Mesenteric fat pad (tissue), 1 donor: ENCODE measurements at places on chromosomes 5 and 9. TPM values are rescaled to one million over a fixed set of nuclear protein-coding genes. Genes with fewer than 3 reads are reported as not detected.
A peak's percentile ranks its signal among the peaks of the same experiment; 100 is the strongest.

Gene RGS7BP
- 0.93 TPM for total RNA-seq

- DNase-seq, result no peak
Observed at GRCh38 chr9:130667120-130667435, 2.7 kb downstream of the PRDM12 start.

GRCh38 chr9:35696520-35697215, 6.9 kb upstream of the TPM2 start:
- no peak for DNase-seq

Gene CRHBP
- total RNA-seq, result 4.9 TPM

DNA sequence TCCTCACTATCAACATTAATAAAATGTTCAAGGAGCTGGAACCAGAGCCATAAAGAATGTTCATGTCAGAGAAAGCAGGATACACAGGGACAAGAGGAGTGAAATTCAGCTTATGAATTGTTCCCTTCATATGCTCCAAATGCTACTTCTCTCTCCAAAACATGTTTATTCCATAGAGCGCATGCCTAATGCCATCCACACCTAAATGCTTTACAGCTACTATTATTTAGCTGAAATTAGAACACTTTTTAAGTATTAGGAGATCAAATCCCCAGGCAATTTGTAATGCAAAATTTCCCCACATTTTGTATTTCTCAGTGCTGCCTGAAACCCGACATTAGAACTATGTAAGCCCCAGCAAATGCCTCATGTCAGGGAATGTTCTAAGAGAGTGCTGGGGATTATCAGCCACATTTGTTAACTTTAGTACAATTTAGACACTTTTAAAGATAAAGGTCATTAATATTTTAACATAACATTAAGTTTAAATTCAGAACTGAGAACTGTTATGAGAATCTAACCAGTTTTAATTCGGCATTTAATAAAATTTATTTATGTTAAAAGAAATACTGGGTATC, 75.5 kb downstream of the PPP2R2B start:
- DNase-seq, result no peak

DNA sequence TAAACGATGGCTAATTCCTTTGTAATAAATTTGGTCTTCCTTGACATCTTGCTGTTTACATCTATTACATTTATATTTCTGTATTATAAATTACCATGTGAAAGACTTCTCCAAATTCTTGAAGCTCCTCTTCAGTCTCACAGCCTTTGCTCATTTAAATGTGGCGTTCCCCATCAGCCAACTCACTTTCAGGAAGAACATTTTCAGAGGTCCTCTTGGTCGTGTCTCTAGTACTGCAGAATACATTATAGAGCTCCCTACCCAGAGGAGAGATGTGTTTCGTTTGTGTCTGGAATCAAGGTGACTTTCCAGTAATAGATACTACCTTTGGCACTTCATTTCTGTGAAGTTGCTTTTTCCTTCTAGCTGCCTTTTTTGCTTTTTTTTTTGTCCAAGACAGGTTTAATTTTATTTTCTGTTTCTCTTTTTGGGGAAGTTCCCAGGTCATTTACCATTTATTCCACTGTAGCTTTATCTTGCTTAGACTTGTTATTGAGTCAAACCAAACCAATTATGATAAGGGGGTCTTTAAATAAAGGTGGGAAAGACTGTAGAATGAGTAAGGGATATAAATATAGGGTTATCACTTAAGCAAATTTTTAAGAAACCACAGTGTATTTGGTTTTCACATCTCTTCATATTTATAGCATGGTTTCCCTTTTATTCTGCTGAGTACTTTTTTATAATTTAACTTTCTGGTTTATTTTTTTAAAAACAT, 12.8 kb downstream of the UBE2B start:
- no peak for DNase-seq

DNA sequence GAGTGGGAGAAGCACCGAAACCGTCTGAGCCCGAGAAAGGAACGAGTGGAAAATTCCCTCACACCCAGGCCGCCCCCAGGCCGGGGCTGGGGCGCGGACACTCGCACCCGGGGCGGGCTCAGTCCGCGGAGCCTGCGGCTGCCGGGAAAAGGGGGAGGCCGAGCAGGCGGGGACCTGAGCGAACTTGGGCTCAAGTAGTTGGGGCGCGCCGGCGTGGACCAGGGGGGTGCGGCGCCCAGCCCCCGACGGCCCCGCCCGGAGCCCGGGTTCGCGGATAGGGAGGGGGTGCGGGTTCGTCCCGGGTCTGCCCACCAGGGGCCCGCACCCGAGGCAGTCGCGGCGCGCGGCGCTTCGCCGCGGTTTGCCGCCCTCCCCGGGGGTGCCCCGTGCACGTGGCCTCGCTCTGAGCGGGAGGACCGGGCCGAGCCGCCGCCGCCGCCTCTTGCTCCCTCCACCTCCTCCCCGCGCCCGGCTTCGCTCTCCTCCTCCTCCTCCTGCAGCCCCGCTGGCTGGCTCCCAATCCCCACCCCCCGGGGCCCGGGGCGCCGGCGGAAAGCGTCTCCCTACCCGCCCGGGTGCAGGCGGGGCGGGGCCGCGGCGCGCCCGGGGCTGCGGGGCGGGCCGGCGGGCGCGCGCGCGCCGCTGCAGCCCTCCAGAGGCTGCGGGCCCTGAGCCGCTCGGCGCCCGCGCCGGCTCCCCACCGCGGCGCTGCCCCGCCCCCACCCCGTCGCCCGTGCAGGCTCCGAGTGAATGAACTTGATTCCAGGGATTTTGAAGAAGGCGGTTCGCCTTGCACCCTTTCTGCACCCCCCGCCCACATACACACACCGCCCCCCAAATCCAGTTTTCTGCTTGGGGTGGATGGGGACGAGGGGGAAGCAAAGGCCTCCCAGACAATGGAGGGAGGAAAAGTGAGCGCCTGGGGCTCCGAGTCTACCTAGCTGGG, 1.3 kb upstream of the NFIB start:
- DNase-seq, result peak; percentile 96

Gene PFN3
- total RNA-seq, result not detected

Gene GTF3C4
- total RNA-seq, result 9.5 TPM

DNA sequence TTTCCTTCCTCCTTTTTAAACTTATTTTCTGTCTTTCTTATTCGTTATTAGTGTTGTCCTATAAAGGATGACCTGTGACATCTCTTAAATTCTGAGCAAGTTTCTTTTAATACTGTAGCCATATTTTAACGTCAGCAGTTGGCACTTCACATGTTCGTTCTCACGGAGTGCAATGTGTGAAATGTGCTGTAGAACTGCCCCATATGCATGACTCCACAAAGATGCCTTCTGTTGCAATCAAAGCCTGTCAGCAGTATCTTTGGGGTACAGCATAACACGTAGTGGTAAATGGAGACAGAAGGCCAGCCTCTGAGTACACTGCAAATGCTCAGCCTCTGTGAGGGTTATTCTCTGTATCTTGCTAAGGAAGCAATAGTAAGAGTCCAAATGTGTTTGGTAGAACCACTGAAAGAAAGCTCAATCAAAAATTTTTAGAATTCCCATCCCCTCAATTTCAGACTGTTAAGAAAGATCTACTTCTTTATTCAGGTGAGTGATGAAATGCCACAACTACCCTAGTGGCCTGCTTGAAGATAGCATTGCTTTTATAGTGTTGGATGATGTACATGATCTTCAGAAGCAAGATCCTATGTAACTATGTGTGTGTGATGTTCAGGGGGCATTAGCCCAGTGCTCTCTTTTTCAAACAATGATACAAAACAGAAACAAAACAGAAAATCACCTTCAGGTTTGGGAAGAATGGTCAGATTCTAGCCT, 277.7 kb downstream of the TMEM167A start:
- DNase-seq, result no peak
